Astrocyte of the hippocampus (primary cell): ENCODE measurements at places on chromosomes 11 and 22.

DNA sequence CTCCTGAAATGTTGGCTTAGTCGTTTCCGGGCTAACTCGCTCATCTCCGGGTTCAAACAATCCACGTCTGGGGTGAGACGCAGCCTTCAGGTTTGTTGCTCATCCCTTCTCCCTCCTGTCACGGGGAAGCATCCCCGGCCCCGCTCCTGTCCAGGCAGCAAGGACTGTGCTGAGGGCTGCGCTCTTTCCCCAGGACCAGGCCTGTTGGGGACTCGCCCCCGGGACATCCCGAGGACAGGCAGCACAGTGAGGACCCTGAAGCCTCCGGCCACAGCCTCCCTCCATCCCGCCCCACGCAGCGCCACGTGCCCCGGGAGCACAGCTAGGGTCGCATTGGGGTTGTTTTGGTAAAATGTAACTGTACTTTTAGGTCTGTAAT, 252.0 kb downstream of the BRD1 start:
- no peak for DNase-seq

GRCh38 chr11:65474864-65475263, 24.0 kb upstream of the MALAT1 start:
- DNase-seq: no peak

GRCh38 chr11:68468217-68468828, 7.8 kb downstream of the PPP6R3 start:
- DNase-seq: no peak

DNA sequence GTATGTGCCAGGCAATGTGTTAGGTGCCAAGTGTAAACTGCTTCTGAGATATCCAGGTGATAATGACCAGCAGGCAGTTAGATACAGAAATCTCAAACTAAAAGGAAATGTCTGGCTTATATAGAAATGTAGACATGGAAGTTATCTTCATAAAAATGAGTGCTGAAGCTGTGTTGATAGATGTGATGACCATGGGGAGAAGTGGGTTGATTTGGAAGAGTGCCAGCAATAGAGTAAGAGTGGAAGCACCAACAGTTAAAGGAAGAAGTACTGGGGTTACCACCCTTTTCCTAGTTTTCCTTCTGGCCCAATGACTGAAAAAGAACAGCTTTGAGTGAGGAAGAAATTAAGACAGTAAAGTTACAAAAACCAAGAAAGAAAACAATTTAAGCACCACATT, 68.5 kb downstream of the C2CD3 start:
- DNase-seq: no peak

GRCh38 chr22:43860126-43860525, 2.2 kb downstream of the SULT4A1 start:
- no peak for DNase-seq

- no peak for DNase-seq
These were observed 1.7 kb downstream of the ESRRA start for GRCh38 chr11:64306876-64307622.

DNA sequence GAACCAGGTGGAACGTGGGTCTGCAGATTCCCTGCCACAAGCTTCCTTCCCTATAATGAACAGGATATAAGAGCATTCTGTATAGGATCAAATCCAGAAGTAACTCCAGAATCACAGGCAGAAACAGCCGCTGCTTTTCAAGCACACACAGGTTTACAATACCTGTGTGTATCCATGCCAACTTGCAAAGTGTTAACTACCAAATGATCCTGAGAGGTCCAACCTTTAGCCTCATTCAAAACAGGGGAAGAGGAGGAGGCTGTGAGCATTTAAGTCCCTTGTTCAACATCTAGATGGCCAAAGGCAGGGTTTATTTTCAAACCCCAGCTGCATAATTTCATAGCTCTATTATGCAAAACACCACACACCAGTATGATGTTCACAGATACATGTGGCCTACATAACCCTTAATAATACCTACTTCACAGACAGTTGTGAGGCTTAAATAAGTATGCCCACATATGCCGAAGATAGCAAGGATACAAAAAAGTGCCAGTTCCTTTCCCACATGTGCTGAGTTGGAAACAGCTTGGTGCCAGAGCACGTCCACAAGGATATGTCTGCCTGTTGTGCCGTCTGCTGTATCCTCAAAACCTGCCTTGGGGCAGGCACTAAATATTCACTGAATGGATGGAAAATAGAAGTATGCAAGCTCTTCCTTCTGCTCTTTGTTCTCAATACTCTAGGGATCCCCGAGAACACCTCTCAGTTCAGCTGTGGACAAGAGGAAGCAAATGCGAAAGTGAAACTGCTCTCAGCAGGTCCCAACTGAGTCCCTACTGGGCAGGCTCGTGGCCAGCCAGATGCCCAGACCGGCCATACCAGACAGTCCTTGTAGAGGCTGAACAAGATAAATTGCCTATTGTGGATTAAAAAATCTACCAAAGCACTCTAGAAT, 66.8 kb downstream of the LARGE1 start:
- peak; percentile 87 for DNase-seq

GRCh38 chr11:124740277-124740882, 638 bp downstream of the NRGN start:
- DNase-seq: no peak

- DNase-seq: no peak
These were observed 302.3 kb downstream of the BRD1 start for GRCh38 chr22:49525360-49525759.

- DNase-seq: no peak
These were observed 5.4 kb downstream of the RNF121 start for GRCh38 chr11:71934213-71934612.

DNA sequence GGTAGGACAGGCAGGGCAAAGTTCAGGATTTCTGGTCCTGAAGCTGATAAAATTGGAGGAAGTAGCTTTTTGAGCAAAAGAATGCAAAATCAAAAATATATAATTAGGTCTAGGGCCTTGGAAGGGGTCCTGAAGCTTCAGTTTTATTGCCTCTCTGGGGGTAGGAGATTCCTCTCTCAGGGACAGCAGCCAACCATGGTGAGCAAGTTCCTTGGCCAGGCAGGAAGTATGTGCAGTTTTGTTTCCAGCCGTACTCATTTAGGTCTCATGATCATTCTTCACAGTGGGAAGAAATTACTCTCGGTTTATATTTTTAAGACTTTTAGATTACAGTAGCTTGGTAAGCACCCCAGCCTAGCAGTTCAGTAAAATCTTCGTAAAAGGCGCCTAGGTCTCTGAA, 2.9 kb upstream of the RAB38 start:
- DNase-seq: peak; percentile 20

DNA sequence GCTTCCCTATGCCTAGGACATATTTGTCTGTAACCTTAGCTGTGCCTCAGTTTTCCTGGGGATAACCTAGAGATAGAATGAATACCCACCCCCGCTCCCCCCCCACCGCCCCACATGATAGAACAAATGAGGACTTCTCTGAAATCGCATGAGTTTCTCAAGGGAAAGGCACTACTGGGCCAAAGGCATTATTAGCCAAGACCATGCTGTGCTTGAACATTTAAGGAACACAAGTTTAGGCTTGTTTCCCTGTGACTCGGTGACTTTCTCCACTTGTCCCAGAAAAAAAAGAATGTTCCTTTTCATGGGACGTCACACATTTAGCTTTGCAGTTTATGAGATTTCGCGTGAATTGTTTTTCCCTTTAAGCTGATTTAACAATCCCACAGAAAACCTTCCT, 51.4 kb upstream of the CRTAM start:
- DNase-seq: no peak

GRCh38 chr11:68200639-68201038, 12.5 kb downstream of the KMT5B start:
- no peak for DNase-seq
